Caco-2 (cell line): ENCODE measurements at places on chromosomes 1 and 21. TPM values are rescaled to one million over a fixed set of nuclear protein-coding genes. Genes with fewer than 3 reads are reported as not detected.

DNA sequence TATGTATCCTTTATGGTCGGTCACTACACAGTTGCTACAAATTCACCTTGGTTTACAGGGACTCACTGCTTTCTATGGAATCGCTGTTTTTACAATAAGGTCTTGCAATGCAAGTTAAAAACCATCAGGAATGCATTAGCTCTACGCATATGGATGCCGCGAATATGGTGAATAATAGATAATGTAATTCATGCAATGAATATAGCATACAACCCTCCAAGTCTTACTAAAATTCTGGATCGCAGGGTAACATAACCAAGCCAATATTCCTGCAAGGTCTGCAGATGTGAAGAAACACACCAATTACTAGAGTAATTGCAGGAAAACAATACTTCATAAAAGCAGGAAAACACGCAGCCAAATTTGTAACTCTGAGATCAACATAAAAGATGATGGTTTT lies 75.6 kb upstream of the BACE2 start:
- no peak overlapping the region for H3K4me3 ChIP-seq
- H3K27ac ChIP-seq = no peak overlapping the region
- no peaks in the 10 kb centered on the region for H3K27me3 ChIP-seq
- no peaks in the 10 kb centered on the region for H3K4me1 ChIP-seq
- H3K36me3 ChIP-seq = no peaks in the 10 kb centered on the region

PIGR gene
- not detected in 2 replicates for total RNA-seq

DNA sequence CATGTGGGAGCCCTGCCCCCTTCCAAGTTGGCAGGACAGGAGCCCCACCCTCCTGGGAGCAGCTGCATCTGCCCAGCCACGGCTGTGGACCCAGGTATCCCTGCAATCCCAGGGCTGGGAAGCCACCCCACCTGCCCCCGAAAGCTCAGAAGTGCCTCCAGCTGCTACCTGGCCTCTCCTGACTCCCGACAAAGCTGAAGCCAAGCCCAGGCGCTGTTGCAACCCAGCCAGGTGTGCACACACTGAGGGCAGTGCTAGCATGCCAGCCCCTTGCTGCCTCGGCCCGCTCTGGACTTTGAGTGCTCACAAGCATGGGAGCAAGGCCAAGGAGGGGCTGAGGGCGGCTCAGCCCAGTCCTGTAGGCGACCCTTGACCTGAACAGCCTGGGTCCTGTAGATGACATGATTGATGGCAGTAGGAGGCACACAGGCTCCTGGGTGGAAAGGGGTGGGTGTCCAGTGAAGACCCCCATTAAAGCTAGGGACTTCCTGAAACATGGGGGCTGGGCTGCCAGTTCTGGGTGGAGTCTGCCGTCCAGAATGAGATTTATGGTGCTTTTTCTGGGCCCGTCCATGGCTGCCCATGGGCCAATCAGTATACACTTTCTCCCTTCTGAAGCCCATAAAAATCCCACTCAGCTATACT lies 2.8 kb upstream of the SSU72 start:
- no peak for DNase-seq
- H3K36me3 ChIP-seq = no peaks in the 10 kb centered on the region
- no peak overlapping the region for H3K27ac ChIP-seq
- H3K4me3 ChIP-seq = no peak overlapping the region
- no peaks in the 10 kb centered on the region for H3K4me1 ChIP-seq

GRCh38 chr1:53376041-53376461 lies 48.2 kb upstream of the LRP8 start:
- peaks cover 9% of the 10 kb centered on the region; the same call in 1 of the 2 replicates for H3K4me1 ChIP-seq
- H3K36me3 ChIP-seq = no peaks in the 10 kb centered on the region
- no peak for DNase-seq
- H3K4me3 ChIP-seq = no peak overlapping the region
- no peaks in the 10 kb centered on the region for H3K27me3 ChIP-seq

DNA sequence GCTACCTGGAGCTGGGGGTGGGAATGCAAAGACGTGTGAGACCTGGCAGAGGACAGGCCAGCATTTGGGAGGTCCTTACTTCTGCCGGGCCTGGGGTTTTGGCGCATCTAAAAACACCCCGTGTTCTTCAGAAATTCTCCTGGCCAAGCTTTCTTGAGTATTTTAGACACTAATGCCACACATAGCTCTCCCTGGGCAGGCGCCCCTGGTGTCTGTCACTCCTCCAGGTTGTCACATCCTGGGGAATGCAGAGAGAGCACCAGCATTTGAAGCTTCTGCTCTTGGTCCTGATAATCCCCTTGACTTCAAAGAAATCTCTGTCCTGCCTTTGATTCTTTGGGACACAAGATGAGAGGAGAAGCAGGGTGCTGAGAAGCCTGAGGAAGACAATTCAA lies 6.0 kb downstream of the CAPN9 start:
- no peaks in the 10 kb centered on the region for H3K27me3 ChIP-seq
- peak overlapping the region; percentile 85 for H3K27ac ChIP-seq
- no peak for DNase-seq
- H3K36me3 ChIP-seq = no peaks in the 10 kb centered on the region

DNA sequence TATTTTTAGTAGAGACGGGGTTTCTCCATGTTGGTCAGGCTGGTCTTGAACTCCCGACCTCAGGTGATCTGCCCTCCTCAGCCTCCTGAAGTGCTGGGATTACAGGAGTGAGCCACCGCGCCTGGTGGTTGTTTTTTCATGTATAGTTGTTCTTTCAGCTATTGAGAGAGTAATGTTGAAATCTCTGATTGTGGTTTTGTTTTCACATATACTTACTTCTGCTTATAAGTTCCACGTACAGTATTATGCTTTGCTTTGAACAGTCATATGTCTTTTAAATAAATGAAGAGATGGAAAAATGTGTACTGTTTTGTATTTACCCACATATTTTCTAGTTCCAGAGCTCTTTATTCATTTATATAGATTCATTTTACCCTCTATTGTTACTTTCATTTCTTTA lies 44.5 kb downstream of the MARK1 start:
- DNase-seq = no peak
- H3K27me3 ChIP-seq = no peaks in the 10 kb centered on the region
- no peaks in the 10 kb centered on the region for H3K36me3 ChIP-seq
- H3K27ac ChIP-seq = no peak overlapping the region
- no peak overlapping the region for H3K4me3 ChIP-seq

DNA sequence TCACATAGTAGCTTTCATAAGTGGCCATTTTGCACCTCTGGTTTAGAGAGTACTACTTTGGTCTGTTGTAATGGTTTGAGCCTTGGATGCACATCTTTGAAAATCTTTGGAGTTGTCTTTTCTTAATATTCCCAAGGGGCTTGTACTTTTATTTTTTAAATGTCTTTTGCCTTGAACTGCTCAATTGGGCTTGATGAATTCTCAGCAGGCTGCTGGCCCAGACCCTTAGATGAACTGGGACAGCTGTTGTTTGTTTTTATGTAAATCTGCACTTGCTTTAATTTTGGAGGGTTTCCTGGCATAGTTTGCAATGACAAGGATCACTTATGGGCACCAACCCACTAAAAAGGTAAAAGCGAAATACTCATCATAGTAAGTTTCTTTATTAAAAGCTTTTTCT lies 24.9 kb downstream of the NGF start:
- H3K27me3 ChIP-seq = no peaks in the 10 kb centered on the region
- DNase-seq = no peak
- H3K4me1 ChIP-seq = no peaks in the 10 kb centered on the region

DNA sequence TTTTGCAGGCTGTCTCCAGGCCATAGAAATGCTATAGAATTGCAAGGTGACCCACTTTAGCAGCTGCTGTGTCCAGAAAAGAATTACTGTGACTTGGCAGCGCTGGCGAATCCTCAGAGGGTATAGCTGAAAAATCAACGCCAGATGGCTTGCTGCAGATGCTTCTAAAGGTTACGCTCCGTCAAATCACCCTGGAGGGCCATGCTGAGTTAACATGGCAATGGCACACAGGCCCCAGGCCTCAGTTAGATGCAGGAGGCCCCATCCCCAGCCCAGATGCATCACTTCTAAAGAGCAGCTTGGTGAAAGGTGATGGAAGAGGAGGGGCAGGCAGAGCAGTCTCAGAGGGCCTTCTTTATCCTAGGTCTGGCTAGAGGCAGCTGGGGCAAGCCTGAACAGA lies 18.0 kb downstream of the KIAA1614 start:
- no peak overlapping the region for H3K27ac ChIP-seq
- no peak overlapping the region for H3K4me3 ChIP-seq
- no peak for DNase-seq
- no peaks in the 10 kb centered on the region for H3K27me3 ChIP-seq
- peaks cover 5% of the 10 kb centered on the region for H3K4me1 ChIP-seq

- DNase-seq = no peak
- H3K4me1 ChIP-seq = no peaks in the 10 kb centered on the region
- H3K27me3 ChIP-seq = no peaks in the 10 kb centered on the region
- no peak overlapping the region for H3K27ac ChIP-seq
- H3K36me3 ChIP-seq = no peaks in the 10 kb centered on the region
Observed at GRCh38 chr1:169193191-169193850, 86.8 kb downstream of the ATP1B1 start.

- peaks cover 59% of the 10 kb centered on the region for H3K4me1 ChIP-seq
- H3K36me3 ChIP-seq = peaks cover 4% of the 10 kb centered on the region; the same call in 1 of the 2 replicates
- DNase-seq = no peak
- no peaks in the 10 kb centered on the region for H3K27me3 ChIP-seq
Observed at GRCh38 chr1:21935393-21935804, 1.7 kb downstream of the HSPG2 start.

GJA8 gene
- not detected in 2 replicates for total RNA-seq

PAQR6 gene
- 4.1 and 4.6 TPM in 2 replicates for total RNA-seq

- H3K4me3 ChIP-seq = no peak overlapping the region
- H3K27me3 ChIP-seq = no peaks in the 10 kb centered on the region
- H3K27ac ChIP-seq = no peak overlapping the region
- H3K4me1 ChIP-seq = peaks cover 20% of the 10 kb centered on the region
- H3K36me3 ChIP-seq = no peaks in the 10 kb centered on the region
Observed at GRCh38 chr1:223035724-223036478, 107.1 kb downstream of the TLR5 start.

- DNase-seq = no peak
- H3K4me1 ChIP-seq = no peaks in the 10 kb centered on the region
- H3K27ac ChIP-seq = no peak overlapping the region
- H3K36me3 ChIP-seq = no peaks in the 10 kb centered on the region
Observed at GRCh38 chr21:32887026-32887425, 115.5 kb upstream of the PAXBP1 start.

GRCh38 chr1:58287894-58288623 lies 258.5 kb downstream of the OMA1 start:
- H3K4me3 ChIP-seq = no peak overlapping the region
- no peaks in the 10 kb centered on the region for H3K36me3 ChIP-seq
- no peaks in the 10 kb centered on the region for H3K4me1 ChIP-seq
- no peak for DNase-seq
- no peak overlapping the region for H3K27ac ChIP-seq
- H3K27me3 ChIP-seq = no peaks in the 10 kb centered on the region

- peaks cover 4% of the 10 kb centered on the region; the same call in 1 of the 2 replicates for H3K4me1 ChIP-seq
- H3K27ac ChIP-seq = no peak overlapping the region
- no peak overlapping the region for H3K4me3 ChIP-seq
Observed at GRCh38 chr1:172326136-172326535, 94.3 kb upstream of the C1orf105 start.

LYPLA2 gene
- total RNA-seq = 52.5 and 63.1 TPM in 2 replicates

DNA sequence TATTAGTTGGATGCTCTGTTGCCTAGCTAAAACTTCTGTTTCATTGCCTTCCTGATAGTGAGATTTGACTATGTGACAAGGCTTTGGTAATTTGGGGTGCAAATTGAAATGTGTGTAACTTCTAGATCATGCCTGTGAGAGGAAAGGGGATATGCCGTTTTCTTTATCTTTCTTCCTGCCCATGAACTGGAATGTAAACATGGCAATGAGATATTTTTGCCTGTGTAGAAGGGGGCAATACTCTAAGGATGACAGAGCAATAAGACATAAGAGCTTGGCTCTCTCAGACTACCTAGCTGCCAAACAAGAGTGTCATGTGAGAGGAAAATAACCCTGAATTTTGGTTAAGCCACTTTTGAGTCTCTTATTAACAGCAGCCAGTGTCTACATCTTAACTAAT lies 49.7 kb downstream of the RAP1A start:
- no peaks in the 10 kb centered on the region for H3K27me3 ChIP-seq
- DNase-seq = no peak
- peaks cover 8% of the 10 kb centered on the region; the same call in 1 of the 2 replicates for H3K4me1 ChIP-seq
- no peak overlapping the region for H3K4me3 ChIP-seq

MROH9 gene
- not detected in 2 replicates for total RNA-seq
